Nephron progenitor cell (in vitro differentiated cells): ENCODE measurements at places on chromosomes 13 and 19.
A peak's percentile ranks its signal among the peaks of the same experiment; 100 is the strongest.

GRCh38 chr13:82202398-82202797 lies 1679.9 kb downstream of the SLITRK1 start:
- no peak for DNase-seq

DNA sequence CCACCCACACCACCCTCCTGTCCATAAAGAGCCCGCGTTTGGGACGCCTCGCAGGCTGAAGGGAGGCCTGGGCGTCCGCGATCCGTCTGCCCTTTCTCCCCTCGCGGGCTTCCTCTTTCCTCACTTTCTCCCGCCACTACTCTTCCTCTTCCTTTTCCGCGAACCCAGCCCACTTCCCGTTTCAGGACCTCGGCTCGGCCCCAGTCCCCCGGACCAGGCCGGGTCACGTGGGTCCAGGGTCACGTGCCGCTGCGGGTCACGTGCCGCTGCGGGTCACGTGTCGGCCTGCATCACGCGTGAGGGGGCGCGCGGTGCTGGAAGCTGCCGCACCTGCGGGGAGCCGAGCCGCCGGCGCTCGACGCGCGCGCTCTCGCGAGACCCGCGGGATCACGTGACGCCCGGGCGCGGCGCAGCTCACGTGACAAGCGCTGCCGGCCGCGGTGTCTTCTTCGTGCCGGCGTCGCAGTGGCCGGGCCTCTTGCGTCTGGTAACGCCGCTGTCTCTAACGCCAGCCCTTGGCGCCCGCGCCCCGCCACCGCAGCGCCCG lies at the start of gene LAMP1:
Gene LAMP1, plus strand, starts transcription at position 417 of the 547 bp plus-strand sequence. CDS start 196 bp downstream, outside the sequence.
- peak; percentile 100 for DNase-seq

- DNase-seq, result no peak
These were observed 285.0 kb upstream of the PCDH20 start for GRCh38 chr13:61700620-61701019.

DNA sequence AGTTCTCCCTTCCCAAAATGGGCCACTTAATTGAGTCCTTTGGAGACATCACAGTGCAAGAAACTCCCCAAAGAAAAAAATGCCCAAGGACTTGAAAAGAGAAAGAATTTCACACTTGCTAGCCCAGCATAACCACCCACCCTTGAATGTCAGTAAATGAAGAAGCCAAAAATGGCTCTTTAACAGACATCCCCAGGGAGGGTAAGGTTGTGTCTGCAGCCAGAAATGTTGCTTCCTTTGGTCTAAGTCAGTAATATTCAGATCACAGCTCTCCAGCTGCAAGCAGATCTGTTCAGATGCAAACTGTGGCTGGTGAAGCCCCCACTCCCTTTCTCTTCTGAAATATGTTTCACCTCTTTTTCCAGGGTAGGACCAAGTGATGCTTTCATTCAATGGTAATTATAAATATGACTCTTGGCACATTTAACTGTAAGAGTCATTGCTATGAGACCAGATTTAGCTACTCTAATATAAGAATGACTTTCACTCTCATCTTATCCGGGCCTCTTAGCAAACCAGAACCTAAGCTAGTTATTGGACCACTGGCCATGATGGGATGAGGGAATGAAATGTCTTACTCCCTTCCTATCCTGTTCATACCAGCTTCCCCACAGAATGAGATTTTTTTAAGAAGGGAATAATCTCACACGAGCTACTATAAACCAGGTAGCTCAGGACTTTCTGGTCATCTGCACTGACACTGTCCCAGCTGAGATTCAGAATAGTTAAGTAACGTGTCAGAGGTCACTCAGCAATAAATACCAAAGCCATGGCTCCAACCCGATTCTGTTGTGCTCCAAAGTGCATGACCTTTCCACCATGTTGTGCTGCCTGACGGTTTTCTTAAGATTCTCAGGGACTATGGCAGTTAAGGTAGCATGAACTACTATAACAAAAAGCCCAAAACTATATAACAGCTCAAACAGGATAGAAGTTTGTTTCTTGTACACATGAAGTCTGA lies 234.1 kb downstream of the FOXO1 start:
- DNase-seq, result no peak

- DNase-seq, result no peak
These were observed 11.8 kb downstream of the YIPF2 start for GRCh38 chr19:10916602-10917001.

- no peak for DNase-seq
These were observed 580 bp upstream of the KATNAL1 start for GRCh38 chr13:30307971-30308290.

DNA sequence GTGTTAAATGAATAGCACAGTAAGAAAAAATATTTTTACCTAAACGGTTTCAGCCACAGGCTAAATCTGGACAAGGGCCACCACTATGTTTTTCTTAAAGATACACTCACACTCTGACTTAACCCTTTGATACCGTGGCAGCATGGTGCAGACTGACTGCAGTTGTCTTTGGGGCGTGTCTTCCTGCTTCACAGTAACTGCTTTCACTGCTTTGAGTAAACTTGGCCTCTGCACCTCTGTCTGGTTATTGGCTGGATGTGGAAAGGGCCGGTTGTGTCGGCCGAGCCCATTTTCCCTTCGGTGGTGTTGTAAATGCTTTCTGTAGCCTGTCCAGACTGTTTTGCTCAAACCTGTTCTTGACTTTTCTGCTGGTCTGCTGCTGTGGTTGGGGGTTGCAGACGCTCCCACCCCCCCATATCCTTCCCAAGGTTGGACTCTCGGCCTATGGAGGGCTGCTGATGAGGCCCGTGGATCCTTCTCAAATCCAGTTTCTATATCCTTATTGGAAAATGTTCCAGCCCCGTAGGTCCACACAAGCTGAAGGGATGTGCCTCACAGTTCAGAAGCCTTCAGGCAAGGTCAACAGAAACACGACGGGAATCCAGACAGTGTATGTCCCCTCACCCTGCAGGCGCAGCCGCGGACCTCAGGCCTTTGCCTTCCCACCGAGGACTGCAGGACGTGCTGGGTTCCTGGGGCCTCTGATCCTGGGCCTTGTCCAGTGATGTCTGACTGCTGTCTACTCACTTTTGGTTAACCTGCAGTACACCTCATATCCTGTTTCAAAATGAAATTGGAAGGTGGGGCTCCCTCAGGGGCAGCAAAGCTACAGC lies 90.2 kb upstream of the RNF113B start:
- no peak for DNase-seq

DNA sequence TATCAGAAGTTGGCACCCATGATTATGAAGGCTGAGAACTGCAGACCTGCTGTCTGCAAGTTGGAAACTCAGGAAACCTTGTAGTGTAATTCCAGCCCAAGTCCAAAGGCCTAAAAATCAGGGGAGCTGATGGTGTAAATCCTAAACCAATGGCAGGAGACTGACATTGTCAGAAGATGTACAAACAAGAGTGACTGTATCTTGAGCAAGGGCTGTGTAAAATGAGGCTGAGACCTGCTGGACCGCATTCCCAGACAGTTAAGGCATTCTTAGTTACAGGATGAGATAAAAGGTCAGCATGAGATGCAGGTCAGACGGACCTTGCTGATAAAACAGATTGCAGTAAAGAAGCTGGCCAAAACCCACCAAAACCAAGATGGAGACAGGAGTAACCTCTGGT lies 147.7 kb downstream of the COG6 start:
- DNase-seq, result no peak

- DNase-seq, result no peak
These were observed 11.0 kb downstream of the CYTH2 start for GRCh38 chr19:48480183-48480557.

GRCh38 chr19:8116437-8117293 lies 32.7 kb downstream of the FBN3 start:
- no peak for DNase-seq

DNA sequence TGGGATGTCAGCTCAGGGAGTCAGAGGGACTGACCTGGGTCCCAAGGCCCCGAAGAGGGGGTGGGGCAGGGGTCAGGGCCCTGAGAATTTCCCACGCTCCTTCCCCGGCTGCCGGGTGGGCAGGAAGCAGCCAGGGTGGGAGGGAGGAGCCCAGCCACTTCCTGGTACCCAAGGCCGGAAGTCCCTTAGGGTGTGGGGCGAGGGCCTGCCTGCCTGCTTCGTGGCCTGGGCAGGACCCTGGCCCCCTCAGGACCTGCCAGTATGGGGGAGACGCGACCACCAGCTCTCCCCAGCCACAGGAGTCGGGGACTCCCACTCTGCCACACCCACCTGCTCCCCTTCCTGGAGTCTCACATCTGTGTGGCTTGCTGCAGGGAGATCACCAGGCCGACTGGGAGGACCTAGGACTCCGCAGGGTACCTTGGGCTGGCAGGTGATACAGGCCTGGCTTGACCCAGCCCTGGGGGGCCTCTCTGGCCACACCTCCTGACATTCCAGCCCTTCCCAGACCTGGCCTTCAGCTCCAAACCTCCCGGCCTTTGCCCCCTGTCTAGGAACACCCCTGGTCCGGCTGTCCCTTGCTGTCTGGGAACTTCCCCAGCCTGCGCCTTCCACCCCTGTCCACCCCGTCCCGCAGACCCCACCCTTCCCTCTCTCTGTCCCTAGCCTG lies 9.8 kb upstream of the CIRBP start:
- DNase-seq, result peak; percentile 74

DNA sequence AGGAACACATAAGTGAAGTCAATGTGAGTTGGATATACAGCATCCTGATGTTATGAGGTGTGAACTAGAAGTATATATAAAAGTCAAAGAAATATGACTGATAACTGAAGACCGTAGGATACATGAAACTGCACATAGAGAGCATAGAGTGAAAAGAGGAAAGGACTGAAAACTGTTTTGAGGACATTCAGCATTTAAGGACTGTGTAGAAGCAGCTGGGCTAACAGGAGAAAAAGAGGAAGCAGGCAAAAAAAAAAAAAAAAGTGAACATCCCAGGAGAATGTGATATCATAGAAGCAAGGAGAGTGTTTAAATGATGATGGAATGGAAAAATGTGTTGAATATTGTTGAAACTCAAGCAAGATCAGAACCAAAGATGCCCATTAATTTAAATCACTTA lies 363.5 kb downstream of the PCDH20 start:
- no peak for DNase-seq

DNA sequence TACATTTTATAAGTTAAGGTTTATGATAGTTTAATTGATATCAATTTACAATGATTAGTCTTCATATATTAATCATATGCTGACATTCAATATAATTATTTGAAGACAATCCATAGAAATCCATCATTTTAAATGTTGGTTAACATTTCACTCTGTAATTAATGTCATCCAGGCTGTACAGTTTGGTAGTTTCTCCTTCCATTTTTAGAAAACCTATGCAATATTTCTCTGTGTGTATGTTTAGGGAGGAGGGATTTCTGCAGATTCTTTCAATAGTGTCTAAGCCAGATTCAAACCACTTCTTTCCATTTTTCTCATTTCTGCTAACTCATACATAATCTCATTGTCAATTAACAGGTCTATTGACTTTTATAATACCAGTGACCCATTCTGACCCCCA lies 1159.0 kb upstream of the ATXN8OS start:
- DNase-seq, result no peak

GRCh38 chr19:49676136-49676783 lies 811 bp upstream of the PRMT1 start:
- peak; percentile 80 for DNase-seq

GRCh38 chr19:4007836-4008539 lies 452 bp downstream of the PIAS4 start:
- DNase-seq, result peak; percentile 67

DNA sequence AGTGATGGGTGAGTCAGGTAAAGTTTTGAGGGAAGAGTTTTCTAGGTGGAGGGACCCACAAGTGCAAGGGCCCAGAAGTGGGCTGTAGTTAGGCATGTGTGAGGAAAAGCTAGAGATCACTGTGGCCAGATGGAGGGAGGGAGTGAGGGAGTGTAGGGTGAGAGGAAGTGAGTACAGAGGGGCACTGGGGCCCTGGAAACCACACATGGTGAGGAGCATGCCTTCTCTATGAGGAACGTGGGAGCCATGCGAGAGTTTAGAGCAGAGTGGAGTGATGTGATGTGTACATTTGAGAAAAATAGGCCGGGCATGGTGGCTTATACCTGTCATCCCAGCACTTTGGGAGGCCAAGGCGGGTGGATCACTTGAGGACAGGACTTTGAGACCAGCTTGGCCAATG lies 14.7 kb upstream of the SHKBP1 start:
- no peak for DNase-seq

DNA sequence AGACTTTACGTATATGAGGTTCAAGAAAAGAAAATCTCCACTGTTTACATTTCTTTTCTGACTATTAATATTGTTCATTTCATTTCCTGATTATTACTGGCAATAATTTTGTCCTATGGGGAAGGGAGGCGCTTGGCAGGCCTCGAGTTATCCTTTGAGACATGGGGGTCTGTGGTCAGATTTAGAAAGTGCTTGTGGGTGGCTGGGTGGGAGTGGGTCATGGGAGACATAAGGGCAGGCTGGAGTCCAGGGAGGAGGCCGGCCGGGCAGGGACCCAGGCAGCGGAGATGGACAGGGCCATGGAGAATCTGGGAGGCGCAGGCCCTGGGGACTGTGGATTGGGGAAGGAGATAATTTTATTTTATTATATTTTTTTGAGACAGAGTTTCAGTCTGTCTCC lies 40.1 kb downstream of the LTBP4 start:
- DNase-seq, result no peak

- DNase-seq, result no peak
These were observed 70.7 kb downstream of the FOXO1 start for GRCh38 chr13:40595693-40596092.

DNA sequence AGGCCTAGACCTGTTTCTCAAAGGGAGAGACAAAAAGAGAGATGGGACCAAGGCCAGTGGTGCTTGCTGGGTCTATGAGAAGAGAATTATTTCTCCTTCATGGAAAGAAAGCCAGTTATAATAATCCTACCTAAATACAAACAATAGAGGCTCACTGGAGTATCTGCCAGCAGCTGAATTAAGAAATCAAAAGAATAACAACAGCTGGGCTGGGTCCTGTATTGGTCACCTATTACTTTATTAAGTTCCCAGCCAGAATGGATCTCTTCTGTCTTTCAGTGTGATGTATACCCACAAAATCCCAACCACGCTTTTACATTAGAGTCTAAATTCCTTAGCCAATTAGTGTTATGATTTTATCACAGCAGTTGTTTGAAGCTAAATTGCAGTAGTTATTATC lies 297.8 kb upstream of the DACH1 start:
- DNase-seq, result no peak

DNA sequence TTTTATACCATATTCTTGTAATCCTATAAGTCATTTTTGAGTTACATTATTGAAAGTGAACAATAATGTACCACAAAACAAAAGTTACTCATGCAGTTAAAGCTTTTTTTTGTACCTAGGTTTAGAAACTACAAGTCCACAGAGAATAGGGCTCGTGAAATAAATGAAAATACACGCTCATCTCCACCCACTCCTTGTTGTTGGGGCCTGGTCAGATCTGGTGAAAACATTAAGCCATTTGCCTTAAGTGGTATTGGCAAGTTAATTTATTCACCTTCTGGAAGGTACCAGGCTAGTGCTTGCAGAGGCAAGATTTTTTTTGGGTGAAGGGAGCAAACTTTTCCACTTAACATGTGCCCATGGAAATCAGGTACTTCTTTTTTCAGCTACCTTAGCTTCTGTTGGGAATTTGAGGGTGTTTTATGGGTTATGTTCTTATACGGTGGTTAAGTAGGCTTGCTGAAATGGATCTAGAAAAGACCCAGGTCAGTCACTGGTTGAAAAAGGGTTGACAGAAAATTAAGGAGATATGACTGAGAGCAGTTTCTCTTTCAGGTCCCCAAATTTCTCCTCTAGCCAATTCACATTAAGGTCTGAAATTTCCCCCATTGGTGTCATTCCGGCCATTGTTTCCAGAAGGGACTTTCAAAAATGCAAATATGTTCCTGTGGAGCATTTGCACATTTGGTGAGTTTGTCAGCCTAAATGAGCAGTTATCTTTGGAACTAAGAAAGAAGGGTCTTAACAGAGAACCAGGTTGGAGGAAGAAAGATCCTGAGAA lies 143.3 kb downstream of the KCNRG start:
- no peak for DNase-seq
